ENCODE measurements at places on chromosomes 2 and 18. TPM values are rescaled to one million over a fixed set of nuclear protein-coding genes. Genes with fewer than 3 reads are reported as not detected.

GRCh38 chr2:80655265-80655664 is 350.7 kb upstream of the LRRTM1 start:
- H3K27ac ChIP-seq: no peak overlapping the region
- H3K36me3 ChIP-seq: no peaks in the 10 kb centered on the region
- no peaks in the 10 kb centered on the region for H3K27me3 ChIP-seq

DNA sequence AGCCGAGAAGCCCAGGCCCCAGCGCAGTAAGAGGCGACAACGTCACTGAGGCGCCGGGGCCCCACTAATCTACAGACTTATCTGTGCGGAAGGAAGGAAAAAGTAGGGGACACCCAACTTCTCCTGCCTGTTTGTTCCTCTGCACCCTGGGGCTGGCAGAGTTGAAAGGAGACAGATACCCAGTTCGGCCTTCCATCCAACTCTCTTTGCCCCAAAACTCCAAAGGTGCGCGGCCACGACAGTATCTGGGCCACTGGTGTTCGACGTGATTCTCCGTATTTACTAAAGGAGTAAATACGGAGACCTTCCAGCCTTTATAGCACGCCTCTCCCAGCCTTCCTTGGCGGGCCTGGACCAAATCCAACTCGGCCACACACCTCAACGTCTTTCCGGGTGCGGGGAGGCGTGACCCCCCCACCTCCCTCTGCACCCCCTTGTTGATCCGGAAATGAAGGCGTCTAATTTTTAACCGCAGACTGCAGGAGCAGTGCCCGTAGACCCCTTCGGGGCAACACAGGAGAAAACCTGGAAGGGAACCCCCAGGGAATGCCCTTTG is 1.6 kb downstream of the SMAD7 start:
- peaks cover 11% of the 10 kb centered on the region for H3K27me3 ChIP-seq
- H3K4me1 ChIP-seq: peaks cover 49% of the 10 kb centered on the region

- no peak overlapping the region for H3K27ac ChIP-seq
- no peaks in the 10 kb centered on the region for H3K4me1 ChIP-seq
- peaks cover 18% of the 10 kb centered on the region for H3K36me3 ChIP-seq
- no peaks in the 10 kb centered on the region for H3K27me3 ChIP-seq
These were observed 629.7 kb downstream of the IRS1 start for GRCh38 chr2:226169751-226170581.

GRCh38 chr18:24734058-24734457 is 273.6 kb downstream of the HRH4 start:
- no peaks in the 10 kb centered on the region for H3K4me1 ChIP-seq
- H3K27ac ChIP-seq: no peak overlapping the region

DNA sequence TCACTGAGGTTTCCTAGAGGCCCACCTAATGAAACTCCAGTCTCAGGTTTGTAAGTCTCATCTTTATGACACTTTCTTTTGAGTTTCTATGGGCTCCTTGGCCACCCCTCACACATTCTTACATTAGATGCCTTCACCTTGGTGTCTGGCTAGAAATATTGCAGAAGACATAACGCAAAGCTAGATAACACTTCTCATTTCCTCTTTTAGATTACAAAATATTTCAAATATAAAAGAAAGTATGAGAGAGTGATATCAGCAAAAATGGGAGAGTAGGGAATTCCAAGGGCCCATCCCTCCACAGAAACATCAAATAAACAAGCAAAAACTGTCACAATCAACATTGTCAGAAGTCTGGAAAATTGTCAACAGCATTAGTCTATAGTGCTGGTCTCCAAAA is 43.3 kb upstream of the ZCCHC2 start:
- no peaks in the 10 kb centered on the region for H3K36me3 ChIP-seq
- H3K4me1 ChIP-seq: no peaks in the 10 kb centered on the region
- H3K27ac ChIP-seq: no peak overlapping the region
- no peak for DNase-seq
- no peak overlapping the region for H3K4me3 ChIP-seq

Gene ANKRD53
- total RNA-seq: 0.66 TPM

DNA sequence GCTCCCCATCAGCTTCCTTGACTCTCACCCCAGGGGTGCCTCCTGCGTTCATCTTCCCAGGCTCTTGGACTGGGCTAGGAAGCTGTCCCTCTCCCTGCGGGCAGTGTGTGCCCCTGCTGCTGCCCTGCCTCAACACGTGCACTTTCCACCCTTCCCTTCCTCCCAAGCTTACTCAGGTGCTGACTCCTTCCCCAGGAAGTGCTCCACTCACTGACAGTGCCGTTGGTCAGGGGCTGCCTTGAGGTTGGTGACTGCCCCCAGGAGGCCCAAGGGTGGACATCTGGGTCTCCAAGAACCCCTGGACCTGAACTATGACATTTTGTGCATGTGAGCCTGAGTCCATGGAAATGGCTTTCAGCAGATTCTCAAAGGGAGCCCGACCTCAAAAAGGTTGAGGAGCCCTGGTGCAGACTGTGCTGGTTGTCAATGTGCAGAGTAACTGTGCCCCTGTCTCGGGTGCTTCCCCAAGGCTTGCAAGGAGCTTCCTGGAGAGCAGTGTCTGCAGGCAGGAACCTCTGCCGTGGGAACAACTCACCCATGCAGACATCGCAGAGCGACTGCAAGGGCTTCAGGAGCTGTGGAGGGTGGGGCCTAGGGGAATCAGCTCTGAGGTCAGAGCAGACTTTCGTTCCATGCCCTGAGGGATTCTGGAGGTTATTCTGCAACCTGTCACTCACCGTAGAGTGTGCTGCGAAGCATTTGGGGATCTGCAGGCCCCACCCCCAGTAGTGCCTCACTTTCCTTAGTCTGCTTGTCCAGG is 116.5 kb upstream of the MCFD2 start:
- DNase-seq: no peak
- no peak overlapping the region for H3K4me3 ChIP-seq
- H3K27me3 ChIP-seq: peaks cover 3% of the 10 kb centered on the region
- peaks cover 62% of the 10 kb centered on the region for H3K4me1 ChIP-seq
- H3K36me3 ChIP-seq: peaks cover 20% of the 10 kb centered on the region

DNA sequence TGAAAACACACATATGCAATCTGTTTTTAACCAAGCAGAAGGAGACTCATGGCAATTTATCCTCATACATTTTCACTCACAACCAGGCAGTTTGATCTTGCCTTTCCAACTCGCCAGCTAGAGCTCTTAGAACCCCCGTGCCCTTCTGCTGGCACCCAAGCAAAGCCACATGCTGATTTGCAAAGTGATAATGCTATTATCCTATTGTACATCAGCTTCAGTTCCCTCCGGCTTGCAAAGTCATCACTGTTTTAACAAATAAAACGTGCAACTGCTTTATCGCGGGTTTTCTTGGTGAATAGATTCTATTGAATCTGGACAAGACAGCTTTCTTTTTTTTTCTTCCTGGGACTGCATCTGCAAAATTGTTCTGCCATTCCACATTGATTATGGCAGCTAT is 314.6 kb downstream of the LNPK start:
- H3K36me3 ChIP-seq: no peaks in the 10 kb centered on the region
- no peak for DNase-seq
- no peaks in the 10 kb centered on the region for H3K4me1 ChIP-seq
- no peak overlapping the region for H3K27ac ChIP-seq
- H3K27me3 ChIP-seq: peaks cover 10% of the 10 kb centered on the region
- no peak overlapping the region for H3K4me3 ChIP-seq

Gene MAPRE3
- 19.8 TPM for total RNA-seq

DNA sequence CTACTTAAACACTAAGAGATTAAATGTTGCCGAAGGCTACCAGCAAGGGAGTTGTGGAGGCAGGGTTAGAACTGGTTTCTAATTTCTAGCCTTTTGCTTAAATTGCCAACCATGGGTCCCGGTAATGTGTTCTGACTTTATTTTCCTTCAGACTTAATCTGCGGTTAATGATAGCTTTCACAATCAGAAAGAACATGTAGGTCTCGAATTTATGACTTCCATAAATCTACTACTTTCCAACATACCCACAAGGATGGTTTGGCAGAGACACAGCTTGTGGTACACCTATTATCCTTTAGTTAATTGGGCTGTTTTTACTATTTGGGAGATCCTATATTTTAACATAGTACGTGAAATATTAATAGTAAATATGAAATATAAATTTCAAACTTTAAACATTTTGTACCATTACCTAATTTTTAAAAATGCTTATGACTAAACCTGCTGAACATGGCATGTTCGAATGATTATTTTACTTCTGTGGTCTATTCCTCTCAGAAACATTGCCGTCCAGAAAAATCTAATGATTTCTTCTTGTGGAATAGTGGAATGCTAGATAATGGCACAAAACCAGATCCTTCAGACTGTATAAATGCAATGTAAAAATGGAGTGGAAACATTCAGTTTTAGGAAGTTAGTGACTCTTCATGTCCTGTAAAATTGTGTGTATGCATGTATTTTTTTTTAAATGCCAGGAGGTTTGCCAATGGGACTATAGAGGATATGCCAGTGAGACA is 41.3 kb downstream of the PARD3B start:
- peaks cover 10% of the 10 kb centered on the region for H3K4me1 ChIP-seq
- DNase-seq: no peak
- no peaks in the 10 kb centered on the region for H3K27me3 ChIP-seq

Measured in HFFc6 (cell line).